NCI-H524 (cell line): ENCODE measurements at places on chromosomes 11 and 22.
A peak's percentile ranks its signal among the peaks of the same experiment; 100 is the strongest.

- peak; percentile 28 for DNase-seq
Measured at GRCh38 chr11:107929611-107930200, 1.5 kb downstream of the RAB39A start.

- no peak for DNase-seq
Measured at GRCh38 chr22:38868286-38868721, 3.7 kb downstream of the CBX6 start.

GRCh38 chr11:126751242-126751641 lies 249.3 kb downstream of the KIRREL3 start:
- no peak for DNase-seq

DNA sequence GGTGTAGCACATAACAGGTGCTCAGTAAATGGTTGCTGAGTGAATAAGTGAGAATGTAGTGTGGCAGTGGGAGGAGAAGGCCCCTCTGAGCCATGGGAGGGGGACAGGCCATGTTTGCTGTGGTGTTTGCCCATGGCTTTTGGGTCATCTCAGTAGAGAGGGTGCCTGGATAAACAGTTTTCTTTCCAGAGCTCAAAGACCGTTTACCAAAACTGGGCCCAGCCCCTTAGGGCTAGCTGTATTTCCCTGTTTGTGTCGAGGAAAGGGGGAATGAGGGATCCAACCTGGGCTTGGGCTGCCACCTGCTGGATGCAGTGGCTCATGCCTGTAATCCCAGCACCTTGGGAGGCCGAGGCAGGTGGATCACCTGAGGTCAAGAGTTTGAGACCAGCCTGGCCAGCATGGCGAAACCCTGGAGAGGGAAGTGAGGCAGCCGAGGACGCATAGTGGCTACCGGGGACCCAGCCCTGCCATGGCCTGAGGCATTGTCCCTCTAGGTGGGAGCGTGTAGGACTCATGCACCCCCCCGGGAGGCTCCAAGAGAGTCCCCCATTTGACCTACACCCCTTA lies 8.7 kb upstream of the LTO1 start:
- peak; percentile 52 for DNase-seq

- DNase-seq: no peak
Measured at GRCh38 chr11:122392508-122392907, 263.0 kb upstream of the UBASH3B start.

DNA sequence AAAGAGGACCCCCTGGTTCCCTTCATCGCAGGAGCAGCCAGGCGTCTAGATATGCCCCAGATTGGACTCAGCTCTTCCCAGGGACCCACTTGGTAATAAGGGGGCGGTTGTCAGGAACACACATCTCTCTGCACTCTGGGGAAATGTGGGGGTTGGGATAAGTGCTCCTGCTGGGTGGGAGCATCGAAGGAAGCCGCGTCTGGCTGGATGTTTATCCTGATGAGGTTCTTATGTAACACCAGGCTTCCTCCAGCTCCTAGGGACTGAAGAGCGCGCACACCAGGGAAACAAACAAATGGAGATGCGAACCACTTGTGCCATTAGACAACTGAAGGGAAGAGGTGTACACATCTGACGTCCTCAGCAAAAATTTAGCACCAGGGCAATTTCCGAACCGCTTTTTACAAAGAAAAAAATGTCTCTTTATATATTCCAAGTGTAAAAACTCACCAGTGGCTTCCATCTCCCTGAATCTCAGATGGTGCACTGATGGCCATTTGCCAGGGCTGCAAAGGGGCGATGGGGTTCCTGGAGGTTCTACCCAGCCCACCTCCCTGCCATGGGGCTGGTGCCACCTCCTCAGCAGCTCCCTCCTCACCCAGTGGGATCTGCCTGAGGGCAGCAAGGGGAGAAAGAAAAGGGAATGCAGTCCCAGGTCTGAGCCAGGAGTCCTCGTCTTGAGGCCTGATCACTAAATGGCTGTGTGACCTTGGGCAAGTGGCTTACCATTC lies 89.4 kb downstream of the PKNOX2 start:
- DNase-seq: no peak

GRCh38 chr11:31442086-31442485 lies 67.3 kb downstream of the IMMP1L start:
- no peak for DNase-seq

GRCh38 chr22:39220890-39221850 lies 23.6 kb downstream of the PDGFB start:
- DNase-seq: no peak

DNA sequence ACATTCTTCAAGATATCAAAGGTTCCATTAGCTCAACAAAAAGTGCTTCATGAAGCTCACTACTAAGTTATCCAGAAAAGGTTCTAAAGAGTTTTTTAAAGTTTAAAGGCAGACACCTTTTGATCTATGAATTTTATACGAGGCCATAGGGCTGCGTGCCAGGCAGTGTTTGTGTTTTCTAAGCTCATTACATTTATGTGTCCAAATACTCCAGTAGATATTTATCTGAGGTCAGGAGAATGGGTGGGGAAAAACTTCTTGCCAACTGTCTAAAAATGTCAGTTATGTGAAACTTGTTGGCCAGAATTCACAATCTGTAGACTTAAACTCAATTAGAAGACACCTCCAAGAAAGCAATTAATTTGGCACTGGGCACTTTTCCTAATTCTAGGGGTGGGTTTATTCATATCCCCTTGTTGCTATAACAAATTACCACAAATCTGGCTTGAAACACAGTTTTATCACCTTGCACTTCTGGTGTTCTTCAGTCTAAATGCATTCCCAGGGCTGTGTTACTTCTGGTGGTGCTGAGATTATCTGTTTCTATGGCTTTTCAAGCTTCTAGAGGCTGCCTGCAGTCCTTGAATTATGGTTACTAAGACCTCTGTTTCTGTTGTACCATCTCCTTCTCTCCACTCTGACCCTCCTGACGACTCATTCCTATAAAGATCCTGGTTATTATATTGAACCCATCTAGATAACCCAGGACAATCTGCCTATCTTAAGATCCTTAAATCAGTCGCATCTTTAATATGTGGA lies 1030.4 kb upstream of the CNTN5 start:
- DNase-seq: no peak

GRCh38 chr11:4523666-4524065 lies 21.3 kb upstream of the OR52M1 start:
- no peak for DNase-seq
